ENCODE measurements at places on chromosomes 12 and 14. TPM values are rescaled to one million over a fixed set of nuclear protein-coding genes. Genes with fewer than 3 reads are reported as not detected.

OTOGL gene
- polyA plus RNA-seq, result 0.09 TPM

ADCY6 gene
- polyA plus RNA-seq, result not detected

- no peaks in the 10 kb centered on the region for H3K4me1 ChIP-seq
- H3K27ac ChIP-seq, result no peak overlapping the region
- DNase-seq, result no peak
- no peak overlapping the region for H3K4me3 ChIP-seq
- no peaks in the 10 kb centered on the region for H3K36me3 ChIP-seq
These were observed 361.7 kb downstream of the SNAPC1 start for GRCh38 chr14:62123961-62124360.

GRCh38 chr14:86331341-86331740, 801.4 kb downstream of the FLRT2 start:
- no peak overlapping the region for H3K4me3 ChIP-seq
- H3K27ac ChIP-seq, result no peak overlapping the region
- H3K4me1 ChIP-seq, result no peaks in the 10 kb centered on the region
- H3K27me3 ChIP-seq, result no peaks in the 10 kb centered on the region

DNA sequence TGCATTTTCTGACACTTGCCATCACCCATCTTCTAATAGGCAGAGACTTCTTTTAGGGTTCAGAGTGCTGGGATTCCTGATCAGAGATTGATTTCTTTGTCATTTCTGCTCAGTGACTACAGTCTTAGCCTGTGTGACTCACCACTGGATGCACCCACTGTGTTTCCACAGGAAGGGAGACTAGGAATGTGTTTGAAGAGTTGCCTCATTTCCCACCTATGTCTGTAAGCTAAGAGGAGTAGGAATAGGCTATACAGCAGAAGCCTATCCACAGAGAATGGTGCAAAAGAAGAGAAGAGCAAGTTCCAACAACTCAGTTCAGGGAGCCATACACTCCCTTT, 60.2 kb upstream of the ACTN1 start:
- H3K4me1 ChIP-seq, result no peaks in the 10 kb centered on the region
- H3K4me3 ChIP-seq, result no peak overlapping the region
- H3K27me3 ChIP-seq, result peaks cover 7% of the 10 kb centered on the region
- DNase-seq, result no peak
- no peaks in the 10 kb centered on the region for H3K36me3 ChIP-seq

- no peaks in the 10 kb centered on the region for H3K4me1 ChIP-seq
- no peaks in the 10 kb centered on the region for H3K27me3 ChIP-seq
- no peak overlapping the region for H3K4me3 ChIP-seq
- no peak overlapping the region for H3K27ac ChIP-seq
These were observed 13.5 kb upstream of the KRT8 start for GRCh38 chr12:52918351-52918750.

DNA sequence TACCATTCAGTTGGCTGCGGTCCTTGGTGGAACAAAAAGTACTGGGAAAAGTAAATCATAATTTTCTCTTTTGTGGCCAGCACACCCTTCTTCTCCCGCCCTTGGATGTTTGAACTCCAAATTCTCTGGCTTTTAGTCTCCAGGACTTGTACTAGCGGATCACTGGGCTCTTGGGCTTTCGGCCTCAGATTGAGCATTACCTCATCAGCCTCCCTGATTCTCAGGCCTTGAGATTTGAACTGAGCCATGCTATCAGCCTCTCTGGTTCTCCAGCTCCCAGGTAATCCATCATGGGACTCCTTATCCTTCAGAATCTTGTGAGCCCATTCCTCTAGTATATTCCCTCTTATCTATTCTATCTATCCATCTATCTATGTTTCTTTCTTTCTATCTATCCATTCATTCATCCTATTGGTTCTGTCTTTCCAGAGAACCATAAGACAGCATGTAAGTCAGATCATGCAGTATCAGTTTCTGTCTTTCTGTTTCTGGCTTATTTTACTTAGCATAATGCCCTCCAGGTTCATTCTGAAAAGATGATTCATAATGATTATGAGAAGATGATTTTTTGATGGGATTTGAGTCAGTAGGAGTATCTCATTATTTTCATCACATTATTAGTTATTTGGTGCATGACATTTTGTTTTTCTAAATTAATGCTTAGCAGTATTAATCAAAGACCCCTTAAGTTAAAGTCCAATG, 814.9 kb downstream of the LRFN5 start:
- H3K27me3 ChIP-seq, result no peaks in the 10 kb centered on the region
- no peak overlapping the region for H3K4me3 ChIP-seq
- H3K27ac ChIP-seq, result no peak overlapping the region
- DNase-seq, result no peak

- H3K27ac ChIP-seq, result no peak overlapping the region
- H3K27me3 ChIP-seq, result no peaks in the 10 kb centered on the region
- peaks cover 22% of the 10 kb centered on the region for H3K36me3 ChIP-seq
- no peak for DNase-seq
- H3K4me1 ChIP-seq, result no peaks in the 10 kb centered on the region
- H3K4me3 ChIP-seq, result no peak overlapping the region
These were observed 23.3 kb downstream of the RTRAF start for GRCh38 chr14:52012635-52013034.
